ENCODE measurements at places on chromosomes 6 and 20. TPM values are rescaled to one million over a fixed set of nuclear protein-coding genes. Genes with fewer than 3 reads are reported as not detected.

- no peak overlapping the region for H3K27ac ChIP-seq
- H3K4me1 ChIP-seq, result peaks cover 85% of the 10 kb centered on the region
- no peak overlapping the region for H3K4me3 ChIP-seq
- H3K36me3 ChIP-seq, result no peaks in the 10 kb centered on the region
- H3K27me3 ChIP-seq, result no peaks in the 10 kb centered on the region
- no peak for DNase-seq
These were observed 40.9 kb downstream of the NCOA7 start for GRCh38 chr6:125831659-125832058.

DNA sequence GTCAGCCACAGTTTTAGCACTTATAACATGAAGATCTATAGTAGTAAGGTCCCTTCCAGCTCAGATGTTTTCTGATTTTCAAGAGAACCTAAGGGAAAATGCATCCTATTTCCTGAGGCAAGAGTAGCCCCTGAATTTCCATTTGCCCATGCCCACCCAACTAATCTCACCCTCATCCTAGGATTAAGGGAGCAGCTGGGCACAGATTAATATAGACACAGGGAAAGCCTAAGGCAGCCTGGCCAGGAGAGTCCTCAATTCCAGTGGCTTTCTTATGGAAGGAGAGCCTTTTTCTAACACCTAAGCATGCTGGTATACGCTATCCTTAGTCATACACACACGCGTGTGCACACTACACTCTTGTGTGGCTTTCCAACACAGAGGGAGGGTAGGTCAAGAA, 1.5 kb downstream of the APOBEC2 start:
- H3K36me3 ChIP-seq, result peaks cover 4% of the 10 kb centered on the region
- H3K4me3 ChIP-seq, result peak overlapping the region; percentile 54
- peak overlapping the region; percentile 90 for H3K27ac ChIP-seq
- DNase-seq, result no peak

GRCh38 chr6:144898741-144899140, 613.6 kb downstream of the UTRN start:
- no peaks in the 10 kb centered on the region for H3K4me1 ChIP-seq
- H3K36me3 ChIP-seq, result no peaks in the 10 kb centered on the region
- H3K27me3 ChIP-seq, result no peaks in the 10 kb centered on the region
- no peak for DNase-seq
- H3K27ac ChIP-seq, result no peak overlapping the region

- H3K4me3 ChIP-seq, result peak overlapping the region; percentile 85
- H3K27me3 ChIP-seq, result no peaks in the 10 kb centered on the region
- peak overlapping the region; percentile 100 for H3K27ac ChIP-seq
- H3K36me3 ChIP-seq, result no peaks in the 10 kb centered on the region
- DNase-seq, result no peak
- peaks cover 31% of the 10 kb centered on the region for H3K4me1 ChIP-seq
These were observed 39.2 kb downstream of the GNAS start for GRCh38 chr20:58891718-58892140.

Gene MUC21
- total RNA-seq, result not detected

Gene CYP21A2
- 3.0 TPM for total RNA-seq

Gene SCP2D1
- total RNA-seq, result not detected

All from heart left ventricle (tissue), 16 donors.